ENCODE measurements at places on chromosomes 5 and 9.

DNA sequence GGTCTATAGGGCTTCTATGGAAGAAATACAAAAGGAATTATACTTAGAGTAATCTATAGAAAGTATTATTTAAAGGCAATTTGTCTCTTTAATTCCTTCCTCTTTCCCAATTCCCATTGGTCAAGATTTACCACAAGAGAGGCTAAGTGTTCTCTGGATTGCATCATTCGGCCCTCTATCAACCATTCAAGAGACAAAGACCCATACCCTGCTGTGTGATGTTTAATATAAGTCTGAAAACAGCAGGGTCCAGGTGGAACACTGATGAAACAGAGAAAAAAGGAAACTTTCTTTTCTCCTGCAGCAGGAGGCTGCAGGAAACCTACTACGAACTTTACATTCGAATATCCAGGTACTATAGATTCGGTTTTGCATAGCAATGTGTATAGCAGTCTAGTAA, 323.4 kb downstream of the CHSY3 start:
- no peak for DNase-seq

DNA sequence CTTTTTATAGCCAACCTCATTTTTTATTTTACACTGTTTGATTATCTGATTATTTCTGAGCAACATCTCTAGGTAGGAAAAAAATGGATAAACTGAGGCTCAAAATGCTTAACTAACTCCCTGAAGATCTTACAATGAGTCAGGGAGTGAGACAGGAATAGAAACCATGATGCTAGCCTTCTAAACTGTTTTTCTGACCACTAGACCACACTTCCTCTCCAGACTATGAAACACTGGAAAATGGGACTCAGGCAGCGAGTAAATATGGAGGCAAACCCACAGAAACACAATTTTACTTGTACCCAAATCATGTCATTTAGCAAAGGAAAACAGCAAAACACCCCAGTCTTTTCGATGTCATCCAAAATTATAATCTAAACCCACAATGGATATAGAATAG, 129.9 kb upstream of the ANKH start:
- no peak for DNase-seq

GRCh38 chr9:32884482-32884881, 101.1 kb downstream of the TMEM215 start:
- DNase-seq: no peak

GRCh38 chr9:14438232-14439021, 124.5 kb upstream of the NFIB start:
- no peak for DNase-seq

GRCh38 chr5:14429101-14430050, 152.2 kb upstream of the OTULINL start:
- no peak for DNase-seq

DNA sequence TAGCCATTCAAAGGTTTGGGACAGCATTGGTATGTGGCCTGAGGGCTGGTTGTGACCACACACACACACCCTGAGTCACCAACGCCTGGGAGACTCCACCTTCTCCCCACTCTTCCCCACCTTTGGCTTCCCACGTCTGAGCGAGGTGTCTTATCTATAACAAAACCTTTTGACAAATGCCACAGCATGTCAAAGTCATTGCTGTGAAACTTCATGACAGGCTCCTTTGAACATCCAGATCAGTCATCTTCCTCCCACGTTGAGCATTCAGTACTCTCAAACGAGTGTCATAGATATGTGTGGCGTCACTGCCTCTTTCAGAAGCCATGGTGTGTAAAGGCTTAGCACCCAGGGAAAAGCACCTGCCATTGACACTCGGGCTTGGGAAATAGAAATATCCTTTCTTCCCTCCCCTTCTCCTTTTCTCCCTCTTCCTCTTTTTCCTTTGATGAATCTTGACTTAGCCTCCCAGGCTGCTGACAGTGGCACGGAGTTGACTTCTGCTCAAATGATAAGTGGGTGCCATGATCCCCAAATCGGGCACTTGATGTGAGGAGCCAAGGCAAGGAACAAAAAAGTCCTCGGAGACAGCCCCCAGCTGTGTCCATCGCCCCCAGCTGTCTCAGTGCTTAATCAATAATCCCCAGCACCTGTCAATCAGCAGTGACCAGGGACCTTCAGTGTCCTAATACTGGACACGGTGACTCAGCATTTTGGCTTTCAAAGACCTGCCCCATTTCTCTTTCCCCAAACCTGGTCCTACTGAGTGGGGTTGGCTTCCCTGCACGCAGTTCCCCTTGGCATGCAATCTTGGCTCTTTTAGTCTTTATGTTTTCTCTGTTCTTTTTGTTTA, 114.8 kb downstream of the FGF18 start:
- DNase-seq: no peak

DNA sequence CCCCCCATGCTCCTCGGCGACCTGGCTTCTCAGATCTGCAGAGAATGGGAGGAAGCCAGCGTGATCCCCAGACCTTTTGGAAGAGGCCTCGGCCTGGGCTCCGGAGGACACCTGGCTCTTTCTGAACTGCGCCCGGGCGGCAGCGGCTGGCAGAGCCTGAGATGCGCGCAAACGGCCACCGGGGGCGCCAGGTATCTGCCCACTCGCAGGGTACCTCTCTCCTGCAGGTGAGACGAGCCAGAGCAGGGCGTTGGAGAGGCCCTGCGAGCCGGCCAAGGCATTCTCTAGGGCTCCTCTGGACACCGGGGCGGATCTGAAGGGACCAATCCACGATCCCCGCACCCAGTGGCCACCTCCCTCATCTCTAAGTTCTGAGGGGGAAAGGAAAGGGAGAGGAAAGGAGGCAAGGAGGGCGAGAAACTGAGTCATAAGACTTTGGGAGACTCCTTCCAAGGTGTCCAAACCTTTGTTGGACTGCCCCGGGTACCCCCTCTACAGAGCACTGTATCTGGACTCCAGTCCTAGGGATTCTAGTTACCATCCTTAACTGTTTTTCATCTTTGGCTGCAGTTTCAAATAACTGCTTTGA, 55.0 kb upstream of the SLC46A2 start:
- DNase-seq: no peak

DNA sequence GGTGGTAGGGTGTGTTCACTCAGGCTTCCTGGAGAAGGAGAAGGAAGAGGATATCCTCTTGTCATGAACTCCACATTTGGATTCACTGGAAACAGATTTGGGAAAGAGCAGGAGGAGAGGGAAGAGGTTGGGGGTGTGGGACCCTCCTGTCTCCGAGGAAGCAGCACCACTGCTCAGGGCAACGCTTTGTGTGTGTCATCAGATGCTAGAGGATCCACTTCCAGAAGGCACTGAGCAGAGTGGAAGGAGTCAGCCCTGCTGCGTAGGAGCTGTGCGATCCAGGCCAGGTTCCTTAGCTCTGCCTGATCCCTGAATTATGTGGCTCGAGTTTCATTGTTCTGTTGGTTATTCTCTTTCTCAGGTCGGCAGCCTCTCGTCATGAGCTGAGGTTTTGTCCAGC, 37.3 kb upstream of the TJP2 start:
- DNase-seq: no peak

Measured in right renal cortex interstitium (tissue), 3 donors.